ENCODE measurements at places on chromosomes 11 and 22.

- DNase-seq = no peak
These were observed 8.3 kb downstream of the DTX4 start for GRCh38 chr11:59180168-59180776.

GRCh38 chr22:19714312-19715187 is at the start of gene SEPTIN5:
TSS of gene SEPTIN5 (plus strand) at chr22:19714503. CDS start at chr22:19714589, 86 bp downstream.
- no peak for DNase-seq

DNA sequence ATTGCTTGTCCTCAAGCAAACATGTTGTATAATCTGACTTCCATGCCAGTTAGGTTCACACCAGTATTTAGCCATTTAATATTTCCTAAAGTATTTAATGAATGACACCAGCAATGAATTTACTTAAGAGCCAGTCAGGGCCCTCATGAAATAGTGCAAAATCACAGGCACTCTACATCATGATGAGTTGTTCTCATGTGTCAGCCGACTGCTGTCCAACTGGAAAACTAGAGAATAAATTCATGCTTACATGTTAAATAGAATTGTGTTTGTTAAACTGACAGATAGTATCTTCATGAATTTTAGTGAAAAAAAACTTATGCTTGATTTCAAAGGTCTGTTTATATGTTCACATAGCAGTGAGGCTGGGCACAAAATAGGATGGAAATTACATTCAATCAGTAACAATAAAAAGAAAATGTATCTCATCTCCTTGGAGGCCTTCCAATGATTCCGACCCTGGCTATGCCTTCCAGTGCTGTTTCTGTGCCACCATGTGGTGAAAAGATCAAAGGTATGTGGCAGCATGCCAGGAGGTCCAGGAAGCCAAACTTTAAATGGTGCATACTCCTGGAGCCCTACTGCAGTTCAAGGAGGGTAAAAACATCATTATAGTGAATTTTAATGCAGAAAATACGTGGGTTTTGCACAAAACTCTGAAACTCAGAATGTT is 45.2 kb downstream of the CTSC start:
- peak; percentile 19 for DNase-seq

DNA sequence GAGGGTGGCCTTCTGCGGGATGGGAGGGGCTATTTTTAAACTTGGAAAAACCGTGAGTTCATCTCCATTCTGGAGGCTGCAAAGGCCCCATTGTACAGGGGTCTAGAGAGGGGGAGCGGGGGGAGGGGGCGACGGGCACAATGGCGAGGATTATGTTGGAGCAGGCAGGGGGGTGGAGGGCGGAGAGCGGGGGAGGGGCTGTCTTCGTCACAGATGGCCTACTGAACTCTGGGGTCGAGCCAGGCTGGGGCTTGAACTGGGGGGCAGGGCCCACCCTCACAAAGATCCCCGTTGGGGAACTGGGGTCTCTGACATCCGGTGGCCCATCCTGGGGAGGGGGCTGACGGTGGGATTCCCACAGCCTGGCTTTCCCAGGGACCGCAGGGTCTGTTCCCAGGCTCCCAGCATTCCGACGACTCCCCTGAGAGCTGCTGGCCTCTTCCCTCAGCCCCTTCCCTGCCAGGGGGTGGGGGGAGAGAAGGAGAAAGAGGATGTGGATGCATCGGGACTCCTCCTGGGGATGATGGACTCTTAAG is 3.4 kb upstream of the MCAM start:
- no peak for DNase-seq

DNA sequence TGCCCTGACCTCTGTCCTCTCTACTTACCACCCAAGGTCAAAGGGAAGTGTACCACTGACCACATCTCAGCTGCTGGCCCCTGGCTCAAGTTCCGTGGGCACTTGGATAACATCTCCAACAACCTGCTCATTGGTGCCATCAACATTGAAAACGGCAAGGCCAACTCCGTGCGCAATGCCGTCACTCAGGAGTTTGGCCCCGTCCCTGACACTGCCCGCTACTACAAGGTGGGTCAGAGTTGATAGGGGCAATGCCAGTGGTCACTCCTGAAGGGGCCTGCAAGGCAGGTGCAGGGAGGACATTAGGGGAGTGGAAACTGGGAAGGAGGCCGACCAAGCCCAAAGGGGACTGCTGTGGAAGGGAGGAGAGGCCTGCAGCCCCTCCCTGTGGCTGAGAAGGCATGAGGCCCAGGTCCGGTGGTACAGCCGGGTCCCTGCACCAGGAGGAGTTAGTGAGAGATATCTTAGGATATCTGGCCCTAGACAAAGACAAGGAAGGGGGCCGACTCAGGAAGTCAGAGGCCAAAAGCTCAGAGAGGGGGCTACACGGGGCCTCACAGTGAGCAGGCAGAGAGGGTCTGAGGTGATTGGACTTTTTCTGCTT is 17.9 kb downstream of the POLR3H start:
- no peak for DNase-seq

- DNase-seq = no peak
These were observed 44.1 kb upstream of the OR9Q1 start for GRCh38 chr11:57979532-57980079.

DNA sequence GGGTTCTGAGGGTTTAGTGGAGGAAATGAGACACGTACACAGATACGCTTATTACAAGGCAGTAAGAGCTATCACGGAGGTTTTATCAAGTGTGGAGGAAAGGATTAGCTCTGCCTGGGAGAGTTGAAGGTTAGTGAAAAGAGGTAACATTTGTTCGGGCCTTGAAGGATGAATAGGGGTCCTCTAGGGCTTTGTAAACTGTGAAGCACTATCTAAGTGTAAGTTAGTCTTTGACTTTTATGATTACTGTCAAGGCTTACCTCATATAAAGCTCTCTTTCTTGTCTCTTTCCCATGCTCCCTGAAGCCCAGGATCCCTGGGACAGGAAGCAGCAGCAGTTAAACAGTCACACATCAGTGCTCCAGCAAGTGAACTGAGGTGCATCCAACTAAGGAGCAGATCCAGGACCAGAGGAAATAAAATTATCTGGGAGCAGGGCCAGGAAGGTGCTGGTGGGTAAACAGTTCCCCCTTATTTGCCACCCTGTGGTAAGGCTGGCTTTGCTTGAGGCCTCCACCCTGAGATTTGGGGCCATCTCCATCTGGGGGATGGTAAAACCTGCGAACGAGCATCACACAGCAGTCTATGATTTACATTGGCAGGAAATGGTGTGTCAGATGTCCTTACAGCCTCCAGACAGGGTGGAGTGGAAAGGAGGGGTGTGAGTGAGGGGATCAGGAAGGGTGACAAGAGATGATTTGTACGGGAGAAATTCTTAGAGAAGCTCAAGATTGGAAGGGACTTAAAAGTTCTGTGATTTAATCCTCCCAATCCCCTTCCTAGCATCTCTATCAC is 27.2 kb downstream of the GVQW3 start:
- peak; percentile 63 for DNase-seq

DNA sequence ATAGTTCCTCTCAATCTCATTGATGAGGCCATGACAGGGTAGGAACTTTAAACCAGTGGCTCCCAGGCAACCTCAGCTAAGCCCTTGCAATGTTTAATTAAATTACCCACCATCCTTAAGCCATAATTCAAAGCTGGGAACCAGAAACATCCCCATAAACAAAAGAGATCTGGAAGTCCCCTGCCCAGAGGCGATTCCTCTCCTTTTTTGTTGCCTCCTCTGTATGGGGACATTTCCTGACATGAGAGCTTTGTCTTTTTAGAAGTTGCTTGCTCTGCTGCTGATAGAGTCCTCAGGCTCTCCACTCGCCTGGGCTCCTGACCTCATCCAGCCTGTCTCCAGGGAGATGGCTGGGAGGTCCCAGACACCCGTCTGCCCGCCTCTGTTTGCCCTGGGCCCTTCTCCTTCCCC is 3.2 kb downstream of the DTX4 start:
- no peak for DNase-seq

- DNase-seq = no peak
These were observed 38.5 kb downstream of the GAB2 start for GRCh38 chr11:78379039-78379670.

- no peak for DNase-seq
These were observed 883.3 kb upstream of the CNTN5 start for GRCh38 chr11:98137437-98137836.

DNA sequence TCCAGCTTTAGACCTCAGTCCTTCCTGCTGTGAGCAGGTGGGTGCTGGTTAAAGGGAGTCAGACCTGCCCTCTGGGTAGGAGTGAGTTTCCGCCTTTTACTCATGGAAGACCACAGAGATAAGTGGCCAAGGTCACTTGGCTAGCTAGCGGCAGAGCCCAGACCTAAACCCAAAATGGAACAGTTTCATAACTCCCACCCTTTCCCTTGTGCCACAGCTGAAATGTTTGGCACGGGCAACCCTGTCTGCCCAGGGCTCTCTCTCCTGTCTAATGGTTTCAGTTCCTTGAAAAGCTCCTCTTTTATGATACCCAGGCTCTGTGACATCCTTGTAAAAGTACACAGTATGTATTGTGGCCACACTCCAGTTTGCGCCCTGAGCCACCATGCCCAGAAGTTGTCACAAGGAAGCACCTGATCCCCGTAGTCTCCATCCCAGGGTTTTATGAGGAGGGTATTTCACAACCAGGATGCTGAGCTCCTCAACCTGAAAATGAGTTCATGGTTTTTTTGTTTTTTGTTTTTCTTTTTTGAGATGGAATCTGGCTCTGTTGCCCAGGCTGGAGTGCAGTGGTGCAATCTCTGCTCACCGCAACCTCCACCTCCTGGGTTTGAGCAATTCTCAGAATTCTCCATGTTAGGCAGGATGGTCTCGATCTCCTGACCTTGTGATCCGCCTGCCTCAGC is 5.1 kb downstream of the MB start:
- no peak for DNase-seq

DNA sequence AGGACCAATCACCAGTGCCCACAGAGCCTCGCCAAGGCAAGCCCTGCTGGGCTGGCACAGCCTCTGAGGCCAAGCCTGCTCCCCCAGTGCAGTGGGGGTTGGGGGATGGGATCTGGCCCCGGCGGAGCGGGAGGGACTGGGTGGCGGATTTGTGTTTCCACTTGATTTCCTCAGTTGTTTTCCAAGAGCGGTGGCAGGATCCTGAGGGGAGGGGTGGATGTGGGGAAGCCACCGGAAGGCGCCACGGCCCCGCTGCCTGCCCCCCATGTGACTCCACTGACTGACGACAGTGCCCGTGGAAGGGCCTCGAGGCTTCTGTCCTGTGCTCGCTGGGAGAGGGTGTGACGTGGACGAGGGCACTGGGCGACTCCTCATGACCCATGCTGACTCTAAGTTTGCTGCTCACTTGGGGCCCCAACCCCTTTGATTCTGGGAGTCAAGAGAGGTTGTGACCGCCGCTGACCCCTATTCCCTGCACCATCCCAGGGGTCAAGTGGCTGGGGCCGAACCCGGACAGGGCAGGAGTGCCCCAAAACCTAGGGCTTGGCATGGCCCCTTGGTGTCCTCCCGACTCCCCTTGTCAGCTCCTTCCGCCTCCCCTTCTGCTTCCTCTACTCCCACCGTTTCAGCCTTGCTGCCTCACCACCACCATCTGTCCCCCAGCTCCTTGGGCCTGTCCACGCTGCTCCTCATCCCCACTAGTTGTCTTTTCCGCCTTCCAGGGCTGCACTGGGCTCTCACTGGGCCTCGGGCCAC is 23.5 kb upstream of the PICK1 start:
- DNase-seq = no peak

DNA sequence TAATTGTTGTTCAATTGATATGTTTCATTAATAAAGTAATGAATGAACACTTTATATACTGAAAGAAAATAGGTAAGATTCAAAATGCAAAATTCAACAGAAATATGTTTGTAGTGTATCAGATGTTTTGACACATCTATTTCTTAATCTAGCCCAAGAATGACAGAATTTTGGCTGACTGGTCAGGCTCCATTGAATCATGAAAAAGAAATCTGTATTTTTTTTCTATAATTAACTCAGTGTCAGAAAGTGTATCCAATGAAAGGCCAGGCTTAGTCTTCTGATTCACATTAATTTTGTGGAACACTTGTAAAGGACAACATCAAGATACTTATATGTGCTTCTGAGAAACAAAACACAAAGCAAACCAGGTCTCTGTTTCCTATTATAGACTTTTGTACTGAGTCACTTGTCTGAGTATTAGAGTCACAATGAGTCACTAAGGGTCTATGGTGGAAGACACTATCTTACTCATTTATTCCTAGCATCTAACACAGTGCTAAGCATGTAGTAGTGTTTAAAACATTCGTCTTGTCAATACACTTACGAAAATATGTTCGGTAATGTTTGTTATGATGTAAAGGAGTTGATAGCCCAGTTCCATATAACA is 297.7 kb upstream of the CCDC90B start:
- DNase-seq = no peak

- no peak for DNase-seq
These were observed 109.4 kb upstream of the OR4B1 start for GRCh38 chr11:48107188-48107704.

GRCh38 chr11:2741377-2742131 is 41.8 kb upstream of the KCNQ1OT1 start:
- no peak for DNase-seq

- DNase-seq = no peak
These were observed 120.0 kb downstream of the KCNQ1 start for GRCh38 chr11:2564588-2565425.

GRCh38 chr11:44030996-44031395 is 16.8 kb upstream of the ACCSL start:
- no peak for DNase-seq

DNA sequence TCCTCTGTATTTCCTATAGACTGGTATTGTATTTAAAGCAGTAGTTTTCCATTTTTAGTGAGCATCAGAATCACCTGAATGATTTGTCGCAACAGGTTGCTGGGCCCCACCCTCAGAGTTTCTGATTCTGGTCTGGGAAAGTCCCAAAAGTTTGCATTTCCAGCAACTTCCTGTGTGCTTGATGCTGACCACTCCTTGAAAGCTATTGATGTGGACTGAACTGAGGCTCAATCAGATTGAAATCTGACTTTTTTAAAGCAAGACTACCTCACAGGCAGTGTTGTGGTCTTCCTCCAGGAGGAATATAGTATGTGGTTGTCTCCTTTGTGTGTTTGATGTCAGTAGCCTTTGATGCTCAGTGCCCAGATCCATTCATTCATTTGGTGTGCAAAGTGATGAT is 17.2 kb upstream of the MPZL2 start:
- no peak for DNase-seq

GRCh38 chr11:46526216-46527215 is 67.3 kb downstream of the AMBRA1 start:
- DNase-seq = no peak

DNA sequence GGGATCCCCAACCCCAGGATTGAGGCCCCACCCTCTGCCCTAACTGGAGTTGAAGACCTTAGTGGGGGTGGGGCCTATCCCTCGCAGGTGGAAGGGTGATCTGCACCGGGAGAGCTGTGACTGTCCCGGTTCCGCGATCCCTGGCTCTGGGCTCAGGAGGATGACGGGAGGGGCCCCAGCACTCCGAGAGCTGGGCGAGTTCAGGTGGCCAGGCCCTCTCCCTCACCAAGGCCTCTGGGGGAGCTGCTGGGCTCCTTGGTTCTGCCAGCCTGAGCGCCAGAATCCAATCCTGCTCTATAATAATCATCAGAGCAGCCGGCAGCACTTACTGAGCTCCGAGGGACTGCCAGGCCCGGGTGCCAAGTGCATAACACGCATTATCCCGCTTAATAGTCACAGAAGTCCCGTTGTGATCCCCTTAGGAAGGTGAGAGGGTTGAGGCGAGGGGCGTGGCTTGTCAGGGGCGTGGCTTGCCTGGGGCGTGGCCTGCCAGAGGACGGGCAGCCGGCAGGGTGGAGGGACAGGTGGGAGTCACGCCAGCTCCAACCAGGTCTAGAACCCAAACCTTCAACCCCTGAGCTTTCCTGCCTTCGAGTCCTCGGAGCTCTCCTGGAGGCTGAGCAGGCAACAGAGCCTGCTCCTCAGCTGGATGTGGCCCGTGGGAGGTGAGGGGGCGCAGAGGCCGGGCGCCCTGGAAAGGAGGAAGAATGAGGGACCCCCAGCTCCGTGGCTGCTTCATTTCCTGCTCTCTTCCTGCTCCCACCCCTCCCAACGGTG is 7.3 kb upstream of the SYT7 start:
- DNase-seq = no peak

Measured in epithelial cell of proximal tubule (primary cell).